ENCODE measurements at places on chromosomes 1 and 21. TPM values are rescaled to one million over a fixed set of nuclear protein-coding genes. Genes with fewer than 3 reads are reported as not detected.

The DNAI4 gene
- total RNA-seq, result 5.9 TPM

The AKNAD1 gene
- 1.8 TPM for total RNA-seq

The MYOM3 gene
- total RNA-seq, result 161 TPM

DNA sequence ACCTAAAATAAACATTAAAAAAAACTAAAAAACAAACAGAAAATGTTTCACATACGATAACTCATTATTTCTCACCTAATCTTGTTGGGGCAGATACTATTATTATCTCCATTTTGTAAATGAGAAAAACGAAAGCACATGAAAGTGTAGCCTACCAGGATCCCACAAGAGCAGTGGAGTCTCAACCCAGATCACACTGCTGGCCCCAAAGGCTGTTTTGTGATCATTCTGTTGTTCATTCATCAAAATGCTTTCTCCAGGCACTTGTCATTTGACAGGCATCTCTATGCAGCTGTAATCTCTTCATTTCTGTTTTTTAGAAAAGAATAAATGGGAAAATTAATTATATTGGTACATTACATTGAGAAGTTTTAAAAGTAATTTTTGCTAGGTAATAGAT, 67.5 kb downstream of the AK5 start:
- DNase-seq, result no peak

GRCh38 chr1:168521401-168522000, 22.3 kb downstream of the XCL2 start:
- no peak for DNase-seq

- DNase-seq, result no peak
Measured at GRCh38 chr1:55623311-55623710, 408.1 kb upstream of the USP24 start.

DNA sequence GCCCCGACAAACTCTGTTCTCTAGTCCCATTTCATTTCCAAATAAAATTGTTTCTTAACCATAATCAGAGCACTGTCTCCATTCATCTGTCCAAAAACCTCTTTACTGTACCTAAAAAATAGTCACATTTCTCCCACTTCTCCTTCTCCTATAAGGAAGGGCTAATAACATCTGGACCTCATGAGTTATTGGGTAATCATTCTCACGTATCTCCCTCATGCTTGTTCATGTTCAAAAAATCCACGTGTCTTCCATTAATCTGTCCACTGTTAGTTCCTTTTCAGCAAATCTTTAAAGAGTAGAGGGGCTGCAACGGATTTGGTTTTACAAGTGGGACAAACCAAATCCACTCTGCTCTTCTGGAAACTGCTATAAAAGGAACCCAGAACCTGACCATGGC, 1418.8 kb downstream of the MRPL39 start:
- DNase-seq, result no peak

DNA sequence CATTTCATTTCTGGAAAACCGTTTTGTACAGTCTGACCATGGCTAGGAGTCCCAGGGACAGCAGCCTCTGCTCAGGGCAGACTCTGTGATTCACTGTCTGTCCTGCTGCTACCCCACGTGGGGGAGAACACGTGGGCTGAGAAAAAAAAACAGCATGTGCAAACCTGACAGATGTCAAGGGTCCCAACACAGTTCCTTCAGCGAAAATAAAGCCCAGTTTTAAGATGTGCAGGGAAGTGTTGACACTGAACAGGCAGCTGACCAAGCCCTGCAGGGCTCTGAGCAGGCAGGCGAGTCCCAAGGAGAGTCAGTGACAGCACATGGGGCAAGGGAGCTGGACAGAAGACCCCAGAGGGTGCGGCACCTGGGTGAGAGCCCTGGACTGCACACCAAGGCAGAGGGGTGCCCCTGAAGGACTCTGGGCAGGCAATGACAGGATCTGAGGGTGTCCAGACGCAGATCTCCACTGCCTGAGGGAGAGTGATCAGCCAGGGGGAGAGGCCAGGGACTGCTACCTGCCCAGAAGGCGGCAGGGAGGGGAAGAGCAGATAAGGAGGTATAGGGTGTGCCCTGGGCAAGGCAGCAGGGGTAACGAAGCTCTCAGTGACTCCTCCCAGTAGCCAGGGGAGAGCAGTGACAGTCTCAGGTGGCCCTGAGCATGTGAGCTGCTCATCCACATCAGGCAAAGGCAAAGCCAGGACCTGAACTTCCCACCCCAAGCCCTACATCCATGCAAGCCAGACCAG, 5.1 kb upstream of the SPATC1L start:
- peak; percentile 71 for DNase-seq

GRCh38 chr1:54663725-54664124, 22.1 kb downstream of the MROH7 start:
- no peak for DNase-seq

DNA sequence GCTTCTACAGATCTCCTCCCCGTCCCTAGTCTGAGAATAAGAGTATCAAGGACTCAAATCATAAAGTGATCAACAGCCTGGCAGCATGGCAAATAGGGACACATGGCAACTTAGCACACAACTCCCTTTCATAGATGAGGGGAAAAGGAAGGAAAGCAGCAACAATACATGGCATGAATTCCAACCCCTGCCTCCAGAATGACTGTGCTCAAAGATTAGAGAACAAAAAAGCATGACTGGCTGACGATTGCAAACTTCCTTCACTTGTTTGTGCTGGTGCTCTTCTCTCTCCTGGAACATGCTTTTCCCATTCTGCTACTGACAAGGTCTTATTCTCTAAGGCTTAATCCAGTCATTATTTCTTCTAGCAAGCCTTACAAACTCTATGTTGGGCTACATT, 11.5 kb downstream of the KTI12 start:
- no peak for DNase-seq

- DNase-seq, result peak; percentile 12
Measured at GRCh38 chr1:18962121-18962721, 5.7 kb upstream of the IFFO2 start.

DNA sequence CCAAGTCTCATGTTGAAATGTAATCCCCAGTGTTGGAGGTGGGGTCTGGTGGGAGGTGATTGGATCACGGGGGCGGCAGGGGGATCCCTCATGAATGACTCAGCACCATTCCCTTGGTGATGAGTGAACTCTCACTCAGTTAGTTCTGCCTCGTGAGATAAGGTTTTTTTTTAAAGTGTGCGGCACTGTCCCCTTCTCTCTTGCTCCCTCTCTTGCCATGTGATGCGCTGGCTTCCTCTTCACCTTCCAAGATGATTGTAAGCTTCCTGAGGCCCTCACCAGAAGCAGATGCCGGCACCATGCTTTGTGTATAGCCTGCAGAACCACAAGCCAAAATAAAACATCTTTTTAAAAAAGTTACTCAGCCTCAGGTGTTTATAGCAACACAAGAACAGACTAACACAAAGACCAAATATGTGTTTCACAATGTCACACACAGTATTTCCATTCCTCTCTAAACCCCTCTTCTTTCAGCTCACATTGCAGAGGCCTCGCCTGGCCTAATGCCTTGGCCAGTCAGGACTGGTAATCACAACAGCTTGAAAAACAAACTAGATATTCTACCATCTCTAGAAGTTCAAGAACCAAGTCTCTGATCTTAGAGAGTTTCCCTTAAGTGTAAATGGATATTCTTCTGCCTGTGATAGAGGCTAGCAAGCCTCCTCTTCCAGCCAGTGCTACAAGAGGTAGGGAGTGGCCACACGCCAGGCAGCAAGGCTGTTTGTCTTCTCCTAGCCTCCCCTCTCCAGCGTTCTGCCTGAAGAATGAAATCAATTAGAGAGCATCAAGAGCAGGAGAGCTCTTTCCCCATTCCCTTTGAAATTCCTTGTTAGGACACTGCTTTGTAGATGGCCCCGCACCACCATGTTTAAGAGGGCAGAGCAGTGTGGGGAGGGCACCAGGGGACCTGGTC, 19.6 kb upstream of the RAP1A start:
- no peak for DNase-seq

- no peak for DNase-seq
Measured at GRCh38 chr1:220747437-220748088, 559 bp upstream of the MTARC2 start.

- peak; percentile 65 for DNase-seq
Measured at GRCh38 chr1:207049974-207050391, 1.0 kb downstream of the YOD1 start.

- no peak for DNase-seq
Measured at GRCh38 chr1:44237721-44238457, 24.6 kb downstream of the DMAP1 start.
